CD8-positive, alpha-beta T cell (primary cell): ENCODE measurements at places on chromosomes 6 and 20. TPM values are rescaled to one million over a fixed set of nuclear protein-coding genes. Genes with fewer than 3 reads are reported as not detected.
A peak's percentile ranks its signal among the peaks of the same experiment; 100 is the strongest.

GRCh38 chr6:41739041-41739440, 3.6 kb upstream of the TFEB start:
- no peak for DNase-seq

GRCh38 chr6:157460182-157460999, 79.4 kb downstream of the ZDHHC14 start:
- no peak for DNase-seq

DNA sequence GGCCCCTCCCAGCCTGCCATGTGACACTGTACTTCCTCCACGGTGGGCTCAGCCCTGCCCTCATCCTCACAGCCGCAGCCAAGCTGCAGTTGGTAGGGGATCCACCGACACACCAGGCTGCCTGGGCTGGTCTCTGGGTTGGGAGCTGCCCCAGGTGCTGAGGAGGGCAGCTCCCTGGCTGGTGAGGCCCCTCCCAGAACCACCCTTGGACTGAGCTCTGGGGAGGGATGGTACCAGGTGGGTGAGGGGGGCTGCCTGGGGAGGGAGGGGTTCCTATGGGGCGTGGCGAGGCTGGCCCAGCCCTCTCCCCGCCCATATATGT, 185 bp upstream of the TNFRSF6B start:
- DNase-seq = peak; percentile 31

GRCh38 chr6:105562027-105562426, 159.1 kb upstream of the PREP start:
- DNase-seq = no peak

The OTOR gene
- total RNA-seq = not detected
